ENCODE measurements at places on chromosomes 5 and 9. TPM values are rescaled to one million over a fixed set of nuclear protein-coding genes. Genes with fewer than 3 reads are reported as not detected.

- DNase-seq, result no peak
- H3K27ac ChIP-seq, result no peak overlapping the region
- no peaks in the 10 kb centered on the region for H3K4me1 ChIP-seq
- no peak overlapping the region for H3K4me3 ChIP-seq
- no peaks in the 10 kb centered on the region for H3K27me3 ChIP-seq
These were observed 321.6 kb upstream of the ITGA1 start for GRCh38 chr5:52466113-52466512.

The UNC5A gene
- total RNA-seq, result not detected

GRCh38 chr5:138752341-138752950 is 779 bp upstream of the CTNNA1 start:
- no peak for DNase-seq
- H3K4me3 ChIP-seq, result peak overlapping the region; percentile 82
- peaks cover 25% of the 10 kb centered on the region for H3K4me1 ChIP-seq
- H3K27ac ChIP-seq, result peak overlapping the region; percentile 53

DNA sequence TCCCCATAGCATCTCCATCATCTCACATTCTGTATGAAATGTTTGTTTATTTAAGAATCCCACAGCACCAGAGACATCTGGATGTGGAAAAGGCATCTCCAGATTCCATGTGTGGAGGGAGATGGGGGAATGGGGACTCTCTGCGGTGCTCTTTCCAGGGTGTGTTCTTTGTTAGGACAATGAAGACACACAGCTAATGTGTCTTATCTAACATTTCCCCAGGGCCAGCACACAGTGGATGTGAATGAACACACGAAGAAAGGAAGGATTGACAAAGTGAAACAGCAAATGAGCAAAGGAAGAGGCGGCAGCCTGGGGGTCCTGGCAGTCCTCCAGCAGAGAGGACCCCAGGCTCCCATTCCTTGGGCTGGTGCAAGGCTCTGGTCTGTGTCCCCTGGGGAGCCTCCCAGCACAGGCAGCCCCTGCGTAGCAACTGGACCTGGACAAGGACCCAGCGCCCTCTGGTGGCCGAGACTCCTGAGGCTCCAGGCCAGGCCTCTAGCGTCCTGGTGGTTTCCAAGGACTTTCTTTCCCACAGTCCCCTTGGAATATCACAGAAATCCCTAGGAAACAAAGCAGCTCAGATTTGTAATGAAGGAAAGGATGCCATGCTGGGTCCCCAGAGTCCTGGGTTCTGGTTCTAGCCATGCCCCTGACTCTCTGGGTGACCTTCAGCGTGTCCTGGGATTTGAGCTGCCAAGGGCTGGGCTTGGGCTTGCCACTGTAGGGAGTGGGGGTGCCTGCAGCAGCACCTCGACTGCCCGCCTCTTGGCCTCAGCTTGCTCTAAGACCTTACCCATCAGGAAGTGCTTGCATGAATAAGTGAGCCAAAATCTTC is 3.5 kb upstream of the PDLIM7 start:
- H3K4me1 ChIP-seq, result peaks cover 66% of the 10 kb centered on the region
- H3K27me3 ChIP-seq, result peaks cover 2% of the 10 kb centered on the region
- H3K36me3 ChIP-seq, result peaks cover 24% of the 10 kb centered on the region

GRCh38 chr9:123361731-123362510 is 5.9 kb downstream of the CRB2 start:
- DNase-seq, result no peak
- no peaks in the 10 kb centered on the region for H3K27me3 ChIP-seq
- no peaks in the 10 kb centered on the region for H3K36me3 ChIP-seq
- H3K4me1 ChIP-seq, result peaks cover 16% of the 10 kb centered on the region

DNA sequence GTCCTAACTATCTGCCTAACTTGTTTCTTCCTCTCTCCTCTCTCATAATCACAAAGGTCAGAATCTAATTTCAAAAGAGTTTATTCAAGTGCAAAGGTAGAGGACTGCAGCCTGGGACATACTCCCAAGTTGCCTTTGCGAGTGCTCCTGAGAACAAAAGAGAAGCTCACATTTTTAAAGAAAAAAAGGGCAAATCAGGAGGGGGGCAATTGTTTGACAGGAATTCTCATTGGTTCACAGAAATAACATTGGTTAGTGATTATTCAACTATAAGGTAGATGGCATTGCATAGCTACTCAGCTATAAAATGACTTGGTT is 108.1 kb upstream of the RAI14 start:
- no peak overlapping the region for H3K27ac ChIP-seq
- H3K4me1 ChIP-seq, result no peaks in the 10 kb centered on the region
- H3K4me3 ChIP-seq, result no peak overlapping the region
- peaks cover 3% of the 10 kb centered on the region for H3K36me3 ChIP-seq
- H3K27me3 ChIP-seq, result peaks cover 4% of the 10 kb centered on the region
- no peak for DNase-seq

The MEGF9 gene
- total RNA-seq, result 8.5 TPM

GRCh38 chr5:73733219-73733618 is 107.2 kb downstream of the ARHGEF28 start:
- H3K36me3 ChIP-seq, result no peaks in the 10 kb centered on the region
- no peak overlapping the region for H3K4me3 ChIP-seq
- H3K27ac ChIP-seq, result no peak overlapping the region
- H3K4me1 ChIP-seq, result no peaks in the 10 kb centered on the region
- DNase-seq, result no peak

DNA sequence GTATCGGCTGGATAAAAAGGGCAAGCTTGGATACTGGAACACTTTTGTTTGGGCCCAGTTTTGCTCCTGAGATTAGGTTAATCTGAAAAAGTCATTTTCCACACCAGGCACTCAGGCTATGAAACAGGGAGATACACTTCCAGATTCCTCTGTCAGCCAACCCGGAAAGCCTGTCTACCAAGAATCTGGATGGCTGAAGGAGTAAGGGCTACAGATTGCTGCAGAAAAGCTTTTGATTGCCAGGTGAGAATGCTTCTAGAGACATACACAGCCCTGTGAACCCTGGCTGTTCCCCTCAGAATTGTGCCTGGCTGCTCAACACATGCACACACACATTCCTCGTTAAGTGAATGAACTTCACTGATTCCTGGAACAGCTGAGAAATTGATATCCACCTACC is 114.4 kb downstream of the PSD2 start:
- no peak for DNase-seq
- H3K27ac ChIP-seq, result no peak overlapping the region
- no peaks in the 10 kb centered on the region for H3K36me3 ChIP-seq

DNA sequence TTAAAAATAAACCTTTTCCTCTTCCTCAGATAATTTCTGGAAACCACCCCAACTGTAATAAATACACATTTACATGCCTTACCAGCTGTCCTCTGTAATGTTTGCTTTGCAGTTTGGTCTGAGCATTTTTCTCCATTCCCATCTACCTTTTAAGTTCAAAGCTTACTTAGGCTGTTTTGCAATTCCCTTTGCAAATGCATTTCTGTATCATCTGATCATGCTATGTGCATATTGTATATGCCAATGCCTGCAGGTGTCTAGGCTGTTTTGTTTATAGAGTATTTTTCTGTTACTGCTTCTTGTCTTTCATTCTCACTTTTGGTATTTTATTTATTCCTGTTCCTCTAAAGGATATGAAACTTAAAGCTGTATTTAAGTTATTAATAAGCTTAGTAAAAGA is 86.3 kb downstream of the SLC44A1 start:
- no peak overlapping the region for H3K4me3 ChIP-seq
- no peak for DNase-seq

The AQP7 gene
- total RNA-seq, result not detected

The CYLC2 gene
- total RNA-seq, result not detected

DNA sequence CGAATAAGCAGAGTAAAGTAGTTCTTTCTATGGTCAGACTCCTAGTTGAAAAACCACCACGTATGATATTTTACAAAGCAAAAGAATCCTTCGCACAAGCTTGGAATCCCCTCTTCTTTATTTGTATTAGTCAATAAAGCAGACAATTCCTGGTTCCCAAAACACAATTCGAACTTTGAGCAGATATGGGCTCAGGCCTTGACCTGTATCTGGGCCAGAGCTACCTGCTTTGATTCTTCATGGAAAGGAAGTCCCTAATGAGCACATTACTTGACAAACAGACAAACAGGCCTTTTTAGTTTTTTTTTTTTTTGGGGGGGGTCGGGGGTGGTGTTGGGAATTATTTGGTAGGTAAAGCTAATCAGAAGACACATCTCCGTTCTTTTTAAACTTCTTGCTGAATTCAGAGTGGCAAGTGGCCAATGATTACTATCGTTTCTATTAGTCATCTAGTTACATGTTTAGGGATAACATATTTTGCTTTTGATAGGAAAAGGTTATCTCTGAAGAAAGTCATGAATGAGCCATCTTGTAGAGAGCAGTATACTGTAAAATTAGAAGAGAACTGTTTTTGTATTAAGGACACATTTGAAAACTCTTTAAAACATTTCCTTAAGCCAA is 116.6 kb upstream of the HMHB1 start:
- no peak overlapping the region for H3K27ac ChIP-seq
- no peaks in the 10 kb centered on the region for H3K27me3 ChIP-seq
- no peak for DNase-seq
- H3K4me3 ChIP-seq, result no peak overlapping the region
- no peaks in the 10 kb centered on the region for H3K36me3 ChIP-seq

DNA sequence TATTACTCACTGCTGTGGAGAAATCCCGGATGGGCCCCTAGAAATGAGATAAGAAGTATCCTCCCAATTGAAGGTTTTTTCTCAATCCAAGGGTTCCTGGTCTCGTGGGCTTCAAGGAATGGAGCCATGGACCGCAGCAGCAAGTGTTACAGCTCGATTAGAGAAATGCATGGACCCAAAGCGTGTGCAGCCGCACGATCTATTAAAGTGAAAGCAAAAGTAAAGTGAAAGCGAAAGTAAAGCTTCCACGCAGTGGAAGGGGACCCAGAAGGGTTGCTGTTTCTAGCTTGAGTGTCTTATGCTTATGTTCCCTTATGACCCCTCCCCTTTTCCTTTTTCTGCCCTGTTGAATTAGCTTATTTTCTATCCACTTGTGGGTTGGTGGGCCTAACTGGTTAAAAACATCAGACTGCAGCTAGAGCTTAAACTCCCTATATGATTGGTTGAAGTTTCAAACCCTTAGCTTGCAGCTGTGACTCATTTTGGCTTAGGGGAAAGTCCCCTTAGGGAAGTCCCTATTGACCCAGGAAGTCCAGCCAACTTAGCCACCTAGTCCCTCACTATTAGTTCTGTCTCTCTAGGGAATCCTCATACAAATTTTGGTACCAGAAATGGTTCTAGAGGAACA is 1111.8 kb downstream of the TAF11L14 start:
- DNase-seq, result no peak
- H3K27ac ChIP-seq, result peak overlapping the region; percentile 95
- peak overlapping the region; percentile 94 for H3K4me3 ChIP-seq
- peaks cover 19% of the 10 kb centered on the region for H3K36me3 ChIP-seq
- H3K4me1 ChIP-seq, result peaks cover 58% of the 10 kb centered on the region
- H3K27me3 ChIP-seq, result no peaks in the 10 kb centered on the region

DNA sequence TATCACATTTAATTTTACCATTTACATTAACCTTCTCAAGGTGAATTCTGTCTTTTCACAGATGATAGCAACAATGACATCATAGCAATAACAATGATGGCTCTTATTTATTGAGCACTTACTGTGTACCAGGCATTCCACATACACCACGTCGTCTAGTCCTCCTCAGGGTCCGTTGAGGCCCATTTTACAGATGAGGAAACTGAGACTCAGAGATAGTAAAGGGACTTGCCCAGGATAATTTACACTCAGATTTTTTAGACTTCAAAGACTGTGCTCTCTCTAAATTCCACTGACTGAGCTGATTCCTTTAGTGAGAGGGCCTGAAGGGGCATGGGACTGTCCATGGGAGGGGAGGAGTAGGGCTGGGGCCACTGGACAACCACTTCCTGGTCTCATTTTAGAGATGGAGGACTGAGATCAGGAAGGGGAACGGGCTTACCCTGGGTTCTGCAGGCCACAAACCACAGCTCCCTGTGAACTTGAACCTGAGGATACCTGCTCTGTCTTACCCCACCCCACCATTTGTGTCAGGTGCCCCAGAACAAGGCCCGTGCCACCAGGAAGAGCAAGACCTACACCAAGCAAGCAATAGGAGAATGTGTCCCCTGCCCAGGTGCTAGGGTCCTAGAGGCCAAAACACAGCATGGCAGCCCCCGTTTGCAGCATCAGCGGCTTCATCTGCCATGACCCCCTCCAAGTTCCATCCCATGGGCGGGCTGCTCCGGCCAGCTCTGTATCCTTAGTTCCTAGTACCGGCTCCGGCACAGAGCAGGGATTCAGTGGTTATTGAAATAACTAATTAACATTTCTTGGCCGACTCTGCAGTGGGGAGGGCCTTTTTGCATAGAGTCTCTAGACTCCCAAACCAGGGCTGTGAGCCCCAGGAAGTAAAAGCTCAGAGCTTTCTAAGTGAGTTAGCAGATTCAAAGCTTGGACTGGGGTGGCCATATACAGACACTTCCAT is 96.6 kb downstream of the RGS3 start:
- no peak for DNase-seq
- no peaks in the 10 kb centered on the region for H3K36me3 ChIP-seq
- peaks cover 3% of the 10 kb centered on the region for H3K4me1 ChIP-seq

- H3K36me3 ChIP-seq, result no peaks in the 10 kb centered on the region
- DNase-seq, result no peak
- H3K4me1 ChIP-seq, result peaks cover 5% of the 10 kb centered on the region
- no peak overlapping the region for H3K27ac ChIP-seq
- no peaks in the 10 kb centered on the region for H3K27me3 ChIP-seq
- H3K4me3 ChIP-seq, result no peak overlapping the region
These were observed 113.9 kb upstream of the ADAMTSL1 start for GRCh38 chr9:18360005-18360404.

The MOB3B gene
- total RNA-seq, result 7.3 TPM

- no peaks in the 10 kb centered on the region for H3K27me3 ChIP-seq
- peaks cover 33% of the 10 kb centered on the region for H3K4me1 ChIP-seq
- DNase-seq, result peak; percentile 12
These were observed 87.1 kb downstream of the ANXA2R start for GRCh38 chr5:42953041-42953440.

DNA sequence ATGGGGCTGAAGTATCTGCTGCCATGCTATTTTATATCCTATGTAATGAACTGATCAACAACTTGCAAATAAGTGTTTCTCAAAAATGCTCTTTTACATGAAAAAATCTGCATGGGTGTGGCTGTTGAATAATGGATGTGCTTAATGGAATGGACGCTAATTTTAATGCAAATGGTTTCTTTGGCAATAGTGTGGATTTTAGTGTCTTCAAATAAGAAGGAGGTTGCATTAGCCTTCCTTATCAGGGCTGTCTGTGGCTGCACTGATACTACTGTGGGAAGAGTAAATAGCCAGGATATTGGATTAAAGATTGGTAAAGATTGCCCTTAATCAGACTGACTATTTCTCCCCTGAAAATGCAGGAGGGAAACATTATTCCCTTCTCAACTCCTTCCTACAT is 121.9 kb upstream of the STK32A start:
- no peak overlapping the region for H3K4me3 ChIP-seq
- H3K36me3 ChIP-seq, result no peaks in the 10 kb centered on the region
- no peak overlapping the region for H3K27ac ChIP-seq
- no peaks in the 10 kb centered on the region for H3K27me3 ChIP-seq
- DNase-seq, result no peak

The KCNMB1 gene
- not detected for total RNA-seq

- no peaks in the 10 kb centered on the region for H3K36me3 ChIP-seq
- no peaks in the 10 kb centered on the region for H3K4me1 ChIP-seq
- peaks cover 1% of the 10 kb centered on the region for H3K27me3 ChIP-seq
- H3K4me3 ChIP-seq, result no peak overlapping the region
- no peak for DNase-seq
These were observed 39.3 kb upstream of the ORM1 start for GRCh38 chr9:114283551-114284111.

Measured in activated B cell treated with CpG ODN at 0.5 μM for 24 hours (primary cell).